ENCODE measurements at places on chromosomes 6 and 20. TPM values are rescaled to one million over a fixed set of nuclear protein-coding genes. Genes with fewer than 3 reads are reported as not detected.

Gene CRISP2
- total RNA-seq = not detected

Gene MLIP
- not detected for total RNA-seq

DNA sequence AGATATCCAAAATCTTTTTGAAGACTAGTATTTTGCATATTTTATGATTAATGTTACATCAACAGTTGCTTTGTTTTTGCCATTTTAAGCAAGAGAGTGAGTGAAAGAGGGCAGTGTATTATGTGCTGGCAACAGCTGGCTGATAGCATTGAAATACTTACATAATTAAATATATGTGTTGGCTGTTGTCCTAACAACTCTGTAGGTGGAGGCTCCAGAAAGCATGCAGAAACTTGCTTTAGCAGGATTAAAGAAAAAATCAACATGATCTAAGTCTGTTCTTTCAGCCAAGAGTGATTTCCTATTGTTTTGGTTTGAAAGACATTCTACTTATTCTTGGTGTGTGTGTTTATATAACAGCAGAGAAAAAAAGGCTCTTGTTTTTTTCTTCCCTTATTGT, 127.5 kb downstream of the CDKAL1 start:
- H3K36me3 ChIP-seq = no peaks in the 10 kb centered on the region
- H3K27me3 ChIP-seq = no peaks in the 10 kb centered on the region
- DNase-seq = no peak
- peaks cover 26% of the 10 kb centered on the region for H3K4me1 ChIP-seq

GRCh38 chr6:32983964-32984621, 15.7 kb downstream of the BRD2 start:
- no peak overlapping the region for H3K4me3 ChIP-seq
- H3K36me3 ChIP-seq = peaks cover 35% of the 10 kb centered on the region
- H3K4me1 ChIP-seq = peaks cover 27% of the 10 kb centered on the region
- H3K27me3 ChIP-seq = no peaks in the 10 kb centered on the region
- H3K27ac ChIP-seq = no peak overlapping the region

Gene OPN5
- total RNA-seq = not detected

Gene TFAP2C
- total RNA-seq = 20.6 TPM

Gene RIPOR3
- 38.1 TPM for total RNA-seq

DNA sequence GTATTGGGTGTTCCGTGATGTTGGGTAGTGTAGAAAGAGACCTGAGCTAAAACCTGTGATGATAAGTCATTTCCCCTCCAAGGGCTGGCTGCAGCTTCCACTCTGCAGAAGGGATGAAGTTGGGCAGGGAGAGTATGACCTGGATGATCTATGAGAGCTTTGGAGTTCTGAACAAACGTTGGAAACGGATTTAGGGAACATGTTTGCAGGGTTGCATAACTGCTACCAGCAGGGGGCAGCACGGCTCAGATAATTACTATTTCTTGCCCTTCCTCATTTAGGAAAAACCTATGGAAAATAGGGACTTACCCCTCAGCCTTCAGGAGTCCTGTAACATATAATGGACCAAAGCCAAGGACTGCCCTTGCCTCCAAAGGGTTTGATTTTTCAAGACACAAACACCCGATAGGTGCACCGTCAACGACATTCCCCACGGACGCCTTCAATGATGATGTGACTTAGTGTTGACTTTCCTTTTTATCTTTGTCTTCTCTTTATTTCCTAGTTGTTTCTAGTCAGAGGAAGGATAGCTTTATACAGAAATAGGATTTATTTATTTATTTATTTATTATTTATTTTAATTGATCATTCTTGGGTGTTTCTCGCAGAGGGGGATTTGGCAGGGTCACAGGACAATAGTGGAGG, 164.9 kb upstream of the SASH1 start:
- H3K4me3 ChIP-seq = no peak overlapping the region
- H3K27me3 ChIP-seq = no peaks in the 10 kb centered on the region
- H3K36me3 ChIP-seq = no peaks in the 10 kb centered on the region
- no peaks in the 10 kb centered on the region for H3K4me1 ChIP-seq

- DNase-seq = no peak
- no peaks in the 10 kb centered on the region for H3K36me3 ChIP-seq
- no peak overlapping the region for H3K4me3 ChIP-seq
- H3K4me1 ChIP-seq = no peaks in the 10 kb centered on the region
Measured at GRCh38 chr6:81605526-81605925, 147.0 kb downstream of the TENT5A start.

GRCh38 chr6:4105980-4106536, 27.1 kb upstream of the FAM217A start:
- H3K36me3 ChIP-seq = no peaks in the 10 kb centered on the region
- no peaks in the 10 kb centered on the region for H3K4me1 ChIP-seq
- no peak overlapping the region for H3K27ac ChIP-seq
- no peaks in the 10 kb centered on the region for H3K27me3 ChIP-seq
- no peak for DNase-seq

- no peak for DNase-seq
- no peak overlapping the region for H3K27ac ChIP-seq
- H3K36me3 ChIP-seq = no peaks in the 10 kb centered on the region
- H3K27me3 ChIP-seq = no peaks in the 10 kb centered on the region
- H3K4me1 ChIP-seq = no peaks in the 10 kb centered on the region
Measured at GRCh38 chr6:95228636-95229035, 348.7 kb upstream of the MANEA start.

GRCh38 chr20:53070706-53071392, 98.7 kb downstream of the TSHZ2 start:
- H3K36me3 ChIP-seq = no peaks in the 10 kb centered on the region
- H3K4me3 ChIP-seq = no peak overlapping the region
- no peak overlapping the region for H3K27ac ChIP-seq
- H3K27me3 ChIP-seq = no peaks in the 10 kb centered on the region
- DNase-seq = no peak
- no peaks in the 10 kb centered on the region for H3K4me1 ChIP-seq

DNA sequence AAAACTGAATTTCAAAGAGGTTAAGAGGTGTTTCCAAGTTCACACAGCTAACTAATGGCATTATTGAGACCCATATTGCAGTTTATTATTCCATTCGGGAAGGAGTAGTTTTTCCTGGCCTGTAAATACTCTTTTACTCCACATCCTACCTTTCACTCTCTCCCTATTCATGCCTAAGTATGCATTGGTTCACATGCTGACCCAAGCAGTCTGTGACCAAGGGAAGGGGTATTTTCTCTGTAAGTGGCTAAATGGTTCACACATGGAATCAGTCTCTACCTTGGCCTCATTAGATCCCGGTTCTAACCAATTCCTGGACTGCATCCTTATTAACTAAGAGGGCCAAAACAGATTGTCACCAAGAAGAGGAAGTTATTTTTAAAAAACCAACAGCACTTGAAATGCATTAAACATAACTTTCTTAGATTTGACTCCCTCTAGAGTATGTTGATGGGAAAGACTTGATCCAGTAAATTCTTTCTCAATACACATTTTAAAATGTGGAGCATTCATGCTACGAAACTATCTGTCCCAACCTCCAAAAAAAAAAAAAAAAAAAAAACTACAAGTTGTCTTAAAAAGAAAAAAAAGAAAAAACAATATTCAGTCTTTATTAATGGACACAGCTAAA, 17.8 kb upstream of the RSPO3 start:
- no peaks in the 10 kb centered on the region for H3K36me3 ChIP-seq
- no peak overlapping the region for H3K4me3 ChIP-seq
- no peak for DNase-seq
- no peaks in the 10 kb centered on the region for H3K4me1 ChIP-seq
- H3K27me3 ChIP-seq = no peaks in the 10 kb centered on the region

- H3K27me3 ChIP-seq = no peaks in the 10 kb centered on the region
- H3K4me1 ChIP-seq = peaks cover 15% of the 10 kb centered on the region
- DNase-seq = no peak
- H3K4me3 ChIP-seq = no peak overlapping the region
- no peaks in the 10 kb centered on the region for H3K36me3 ChIP-seq
Measured at GRCh38 chr20:40467067-40467466, 222.0 kb downstream of the MAFB start.

Gene PEDS1
- 25.5 TPM for total RNA-seq

DNA sequence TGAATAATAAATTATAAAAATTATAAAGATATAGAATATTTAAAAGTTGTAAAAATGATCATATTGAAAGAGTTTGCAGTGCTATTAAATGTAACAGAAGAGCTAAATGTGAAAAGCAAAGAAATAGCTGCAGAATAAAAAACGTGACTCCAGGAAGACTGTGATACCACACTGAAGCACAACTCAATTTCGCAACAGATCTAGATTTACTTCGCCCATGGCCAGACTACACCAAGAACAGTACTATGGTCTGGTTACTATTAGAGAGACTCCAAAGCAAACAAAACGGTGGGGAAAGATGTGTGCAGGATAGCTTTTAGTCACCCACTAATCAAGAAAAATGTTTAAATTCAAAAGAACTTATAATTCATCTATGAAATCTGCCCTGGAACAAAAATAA, 1.9 kb downstream of the CHD6 start:
- DNase-seq = no peak
- no peaks in the 10 kb centered on the region for H3K27me3 ChIP-seq
- H3K4me3 ChIP-seq = no peak overlapping the region
- no peak overlapping the region for H3K27ac ChIP-seq
- H3K4me1 ChIP-seq = peaks cover 38% of the 10 kb centered on the region

DNA sequence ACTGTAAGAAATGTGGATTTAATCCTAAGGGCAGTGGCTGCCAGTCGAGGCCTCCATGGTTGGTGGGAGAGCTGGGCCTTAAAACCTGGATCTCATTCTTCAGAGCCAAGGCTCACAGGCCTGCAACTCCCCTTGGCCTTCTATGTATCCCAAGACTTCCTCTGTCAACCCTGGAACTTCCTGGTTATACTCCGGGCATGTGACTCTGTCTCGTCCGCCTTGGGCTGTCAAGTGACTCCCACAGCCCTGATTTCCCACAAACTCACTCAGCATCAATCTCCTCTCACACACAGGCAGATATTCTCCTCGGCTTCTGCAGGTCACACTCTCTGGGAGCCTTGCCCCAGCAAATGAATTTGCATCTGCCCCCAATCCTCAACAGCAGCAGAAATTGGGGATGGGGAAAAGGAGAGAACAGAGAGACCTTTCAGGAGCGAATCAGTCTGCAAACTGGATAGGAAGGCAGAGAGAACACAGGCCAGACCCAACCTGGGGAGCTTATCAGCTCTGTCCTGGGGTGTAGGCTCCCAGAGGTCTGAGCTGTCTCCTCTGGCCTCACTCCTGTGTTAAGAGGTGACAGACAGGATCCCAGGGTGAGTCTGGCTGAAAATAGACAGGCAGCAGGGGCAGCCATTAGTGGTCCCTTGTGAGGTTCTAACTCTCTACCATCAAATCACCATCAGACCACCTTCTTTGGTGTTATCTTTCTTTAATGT, 30.4 kb upstream of the PREX1 start:
- H3K27ac ChIP-seq = no peak overlapping the region
- H3K4me3 ChIP-seq = no peak overlapping the region

DNA sequence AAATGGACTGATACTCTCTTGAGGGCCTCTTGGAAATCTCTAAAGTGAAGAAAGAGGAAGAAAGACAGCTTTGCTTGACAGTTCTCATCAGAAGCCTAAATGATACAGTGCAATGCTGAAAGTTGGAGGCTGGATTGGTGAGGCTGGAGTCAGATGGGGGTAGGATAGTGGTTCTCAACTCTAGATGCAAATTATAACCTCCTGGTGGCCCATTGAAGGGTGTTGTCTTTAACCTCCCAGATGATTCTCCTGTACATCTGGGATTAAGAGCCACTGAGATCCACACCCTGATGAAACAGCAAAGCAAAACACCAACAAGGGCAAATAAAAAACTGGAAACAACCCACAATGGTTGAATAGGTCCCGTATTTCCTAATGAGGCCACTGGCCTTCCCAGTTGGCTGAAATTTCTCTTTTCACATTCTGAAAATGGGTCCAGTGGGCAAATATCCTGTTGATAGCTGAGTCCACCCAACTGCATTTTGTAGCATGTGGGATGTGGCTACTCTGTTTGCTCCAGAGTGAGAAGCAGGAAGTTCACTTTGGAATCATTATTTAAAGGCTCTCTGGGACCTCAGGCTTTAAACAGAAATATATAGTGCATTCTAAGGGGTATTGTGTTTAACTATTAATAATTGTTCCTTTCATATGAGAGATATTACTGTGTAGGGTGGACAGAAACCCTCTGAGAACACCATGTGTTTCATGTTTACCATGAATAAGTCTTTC, 208.1 kb downstream of the SOX4 start:
- no peak overlapping the region for H3K4me3 ChIP-seq
- H3K27ac ChIP-seq = no peak overlapping the region
- no peaks in the 10 kb centered on the region for H3K4me1 ChIP-seq
- no peaks in the 10 kb centered on the region for H3K27me3 ChIP-seq
- no peaks in the 10 kb centered on the region for H3K36me3 ChIP-seq

Gene PRIM2
- 6.9 TPM for total RNA-seq

Gene CITED2
- 132 TPM for total RNA-seq

DNA sequence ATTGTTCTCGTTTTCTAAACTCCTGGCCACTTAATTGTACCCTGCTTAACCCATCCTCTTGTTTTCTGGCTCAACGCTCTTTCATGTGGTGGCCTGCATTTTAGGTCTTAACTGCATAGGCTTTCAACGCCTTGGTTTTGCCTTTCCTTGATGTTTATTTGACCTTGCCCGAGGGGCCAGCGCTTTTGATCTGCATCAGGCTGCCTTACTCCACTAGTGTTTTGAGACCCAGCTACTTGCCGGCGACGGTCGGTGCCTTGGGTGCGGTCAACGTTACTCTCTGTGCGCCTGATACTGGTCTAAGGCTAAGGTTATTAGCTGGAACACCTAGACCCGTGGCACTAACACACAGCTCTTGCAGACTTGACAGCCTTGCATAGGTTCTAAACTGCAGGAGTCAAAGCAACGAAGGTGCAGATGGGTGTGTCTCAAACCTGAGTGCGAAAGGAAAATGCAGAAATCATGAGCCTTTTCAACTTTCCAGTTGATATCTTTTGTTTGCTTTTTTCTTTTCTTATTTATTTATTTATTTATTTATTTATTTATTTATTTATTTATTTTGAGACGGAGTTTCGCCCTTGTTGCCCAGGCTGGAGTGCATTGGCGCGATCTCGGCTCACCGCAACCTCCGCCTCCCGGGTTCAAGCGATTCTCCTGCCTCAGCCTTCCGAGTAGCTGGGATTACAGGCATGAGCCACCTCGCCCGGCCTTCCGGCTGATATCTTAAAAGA, 138.8 kb downstream of the HFE start:
- H3K36me3 ChIP-seq = no peaks in the 10 kb centered on the region
- no peaks in the 10 kb centered on the region for H3K27me3 ChIP-seq
- DNase-seq = no peak
- no peaks in the 10 kb centered on the region for H3K4me1 ChIP-seq
- no peak overlapping the region for H3K4me3 ChIP-seq

Gene SRMS
- not detected for total RNA-seq

- H3K27ac ChIP-seq = no peak overlapping the region
- no peaks in the 10 kb centered on the region for H3K27me3 ChIP-seq
- H3K36me3 ChIP-seq = no peaks in the 10 kb centered on the region
- no peak overlapping the region for H3K4me3 ChIP-seq
- no peaks in the 10 kb centered on the region for H3K4me1 ChIP-seq
Measured at GRCh38 chr6:52207066-52207465, 20.9 kb downstream of the IL17A start.

DNA sequence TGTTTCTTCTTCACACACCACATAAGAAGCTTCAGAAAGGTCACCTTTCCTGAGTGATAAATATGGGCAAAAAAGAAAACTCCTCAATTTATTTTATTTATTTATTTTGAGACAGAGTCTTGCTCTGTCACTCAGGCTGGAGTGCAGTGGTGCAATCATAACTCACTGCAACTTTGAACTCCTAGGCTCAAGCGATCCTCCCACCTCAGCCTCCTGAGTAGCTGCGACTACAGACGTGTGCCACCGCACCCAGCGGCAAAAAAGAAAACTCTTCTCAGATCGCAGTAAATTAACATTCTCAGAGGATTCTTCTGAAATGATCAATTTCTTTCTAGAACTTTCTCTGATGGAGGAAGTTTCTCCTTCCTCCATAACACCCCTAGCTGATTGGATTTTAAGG, 111.2 kb downstream of the TRERF1 start:
- no peaks in the 10 kb centered on the region for H3K36me3 ChIP-seq
- no peaks in the 10 kb centered on the region for H3K27me3 ChIP-seq
- H3K4me3 ChIP-seq = no peak overlapping the region
- no peak for DNase-seq
- no peak overlapping the region for H3K27ac ChIP-seq

Gene HLA-DRB1
- total RNA-seq = 25.5 TPM

Data from vagina (tissue), 2 donors.